Neural crest cell (in vitro differentiated cells): ENCODE measurements at places on chromosomes 11 and 22.

DNA sequence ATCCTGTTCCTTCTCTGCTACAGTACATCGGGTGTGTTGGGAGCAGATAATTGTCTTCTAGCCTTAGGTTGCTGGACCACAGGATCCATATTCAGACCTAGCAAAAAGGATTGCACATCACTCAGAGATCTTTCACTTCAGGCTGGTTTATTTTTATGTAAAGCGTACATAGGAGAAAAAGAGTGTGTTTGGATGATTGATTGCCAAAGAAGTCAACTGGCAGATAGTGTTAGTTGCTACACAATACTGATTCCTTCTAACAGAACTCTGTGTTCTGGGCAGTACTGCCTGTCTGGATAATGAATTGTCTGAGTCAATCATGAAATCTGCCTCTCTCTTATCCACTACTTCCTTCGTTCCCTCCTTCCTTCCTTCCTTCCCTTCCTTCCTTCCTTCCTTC, 31.0 kb upstream of the PGM2L1 start:
- DNase-seq: no peak

GRCh38 chr11:32026766-32027165, 64.1 kb upstream of the RCN1 start:
- DNase-seq: no peak

- no peak for DNase-seq
Measured at GRCh38 chr11:21489416-21490115, 703.3 kb upstream of the ANO5 start.

- no peak for DNase-seq
Measured at GRCh38 chr22:42799461-42800405, 57.3 kb downstream of the ARFGAP3 start.
